ENCODE measurements at places on chromosomes 16 and 17. TPM values are rescaled to one million over a fixed set of nuclear protein-coding genes. Genes with fewer than 3 reads are reported as not detected.

- DNase-seq, result no peak
These were observed 61.9 kb downstream of the BANP start for GRCh38 chr16:88013091-88013609.

DNA sequence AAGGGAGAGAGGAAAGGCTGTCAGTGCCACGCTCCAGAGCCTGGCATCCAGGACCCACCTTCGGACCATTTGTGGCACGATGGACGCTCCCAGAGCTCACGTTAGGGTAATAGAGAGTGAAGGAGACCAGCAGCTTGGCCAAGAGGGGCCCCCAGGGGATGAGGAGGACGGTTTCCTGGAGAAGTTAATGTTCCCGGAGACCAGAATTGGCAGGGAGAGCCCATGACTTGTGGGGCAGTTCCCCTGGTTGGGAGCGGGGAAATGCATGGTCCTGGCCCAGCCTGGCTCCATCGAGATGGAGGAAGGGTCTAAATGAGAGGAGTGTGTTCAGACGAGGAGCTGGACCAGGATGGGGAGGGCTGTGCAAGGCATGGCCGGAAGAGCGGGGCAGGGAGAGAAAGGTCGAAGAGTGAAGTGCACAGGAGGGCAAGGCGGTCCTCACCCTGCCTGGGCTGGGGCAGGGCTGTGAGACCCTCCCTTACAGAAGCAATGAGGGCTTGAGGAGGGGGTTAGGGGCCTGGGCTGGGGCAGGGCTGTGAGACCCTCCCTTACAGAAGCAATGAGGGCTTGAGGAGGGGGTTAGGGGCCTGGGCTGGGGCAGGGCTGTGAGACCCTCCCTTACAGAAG is 2.9 kb upstream of the HIC1 start:
- DNase-seq, result no peak

The BANP gene
- 21.9 TPM for total RNA-seq

GRCh38 chr16:750485-750884 is 9.7 kb upstream of the CIAO3 start:
- DNase-seq, result no peak

- no peak for DNase-seq
These were observed 33.5 kb downstream of the GRB2 start for GRCh38 chr17:75371981-75372380.

DNA sequence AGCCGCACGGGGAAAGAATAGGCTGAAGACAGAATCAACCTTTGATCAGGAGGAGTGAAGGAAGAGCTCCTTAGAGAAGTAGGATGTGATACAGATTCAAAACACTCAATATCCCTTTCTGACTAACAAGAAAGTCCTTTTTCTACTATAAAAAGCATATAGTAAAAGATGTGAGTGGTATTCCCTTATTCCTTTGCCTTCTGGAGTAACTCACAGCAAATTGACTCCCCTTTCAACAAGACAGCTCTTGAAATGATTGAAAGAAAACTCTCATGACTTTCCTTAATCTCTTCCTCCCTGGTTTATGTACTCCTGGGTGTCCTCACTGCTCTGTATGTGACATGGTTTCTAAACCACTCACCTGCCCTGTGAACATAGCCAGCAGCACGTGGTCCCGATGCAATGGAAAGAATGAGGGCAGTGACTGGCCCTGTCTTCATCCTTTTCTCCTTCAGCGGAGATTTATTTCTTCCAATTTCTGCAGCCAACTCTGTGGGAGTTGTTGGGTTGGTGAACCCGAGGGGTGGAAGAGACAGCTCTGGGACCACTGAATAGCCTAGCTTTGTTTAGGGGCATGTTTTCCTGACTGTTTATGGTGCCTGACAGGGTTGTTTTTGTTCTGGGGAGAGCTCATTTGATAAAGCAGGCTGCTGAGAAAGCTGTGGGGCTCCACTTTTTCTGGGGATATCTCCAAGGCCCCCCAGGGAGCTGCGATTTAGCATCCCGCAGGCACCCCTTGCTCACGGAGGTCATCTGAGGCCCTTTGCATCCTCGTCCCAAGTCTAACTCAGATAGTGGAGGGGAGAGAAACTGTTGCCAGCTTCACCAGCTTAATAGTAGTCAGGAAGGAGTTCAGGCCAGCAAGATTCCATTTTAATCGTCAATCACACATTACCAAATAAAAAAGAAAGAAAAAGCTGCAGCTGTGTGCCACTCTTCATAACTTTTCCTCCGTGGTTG is 46.7 kb downstream of the MAP2K6 start:
- DNase-seq, result no peak

The CLEC10A gene
- 18.8 TPM for total RNA-seq

GRCh38 chr17:80029258-80029974 is 6.3 kb downstream of the TBC1D16 start:
- DNase-seq, result peak; percentile 27

DNA sequence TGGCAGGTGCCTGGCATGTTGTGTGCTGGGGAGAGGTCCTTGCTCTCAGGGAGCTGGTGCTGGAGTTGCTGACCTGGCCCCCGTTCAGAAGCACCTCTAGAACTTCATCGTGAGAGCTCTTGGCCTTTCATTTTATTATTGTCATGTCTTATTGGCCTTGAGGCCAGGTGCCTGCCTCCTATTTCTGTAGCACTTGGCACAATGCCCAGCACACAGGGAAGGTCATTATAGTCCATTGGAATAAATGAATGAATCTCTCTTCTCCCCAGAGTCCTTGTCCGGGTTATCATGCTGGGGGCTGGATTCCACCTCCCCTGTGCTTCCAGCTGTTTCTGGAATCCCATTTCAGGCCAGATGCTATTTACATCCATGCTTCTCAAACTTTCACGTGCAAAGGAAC is 169.2 kb downstream of the HAPSTR1 start:
- no peak for DNase-seq

- no peak for DNase-seq
These were observed 31.8 kb upstream of the JPH3 start for GRCh38 chr16:87570572-87570937.

The CD300C gene
- 1.8 TPM for total RNA-seq

- no peak for DNase-seq
These were observed 65.7 kb downstream of the HLF start for GRCh38 chr17:55330344-55330933.

The HCRT gene
- total RNA-seq, result not detected

The ZCCHC14 gene
- 20.5 TPM for total RNA-seq

Measured in omental fat pad (tissue), 4 donors.